Thyroid gland (tissue), 4 donors: ENCODE measurements at places on chromosomes 2 and 18.
A peak's percentile ranks its signal among the peaks of the same experiment; 100 is the strongest.

GRCh38 chr2:232368311-232368731 lies 10.2 kb upstream of the ALPP start:
- DNase-seq, result no peak

GRCh38 chr2:165239230-165239629 lies at the start of gene SCN2A:
TSS of gene SCN2A (plus strand) at chr2:165239414. CDS start at chr2:165295824, 56,410 bp downstream.
- no peak for DNase-seq

DNA sequence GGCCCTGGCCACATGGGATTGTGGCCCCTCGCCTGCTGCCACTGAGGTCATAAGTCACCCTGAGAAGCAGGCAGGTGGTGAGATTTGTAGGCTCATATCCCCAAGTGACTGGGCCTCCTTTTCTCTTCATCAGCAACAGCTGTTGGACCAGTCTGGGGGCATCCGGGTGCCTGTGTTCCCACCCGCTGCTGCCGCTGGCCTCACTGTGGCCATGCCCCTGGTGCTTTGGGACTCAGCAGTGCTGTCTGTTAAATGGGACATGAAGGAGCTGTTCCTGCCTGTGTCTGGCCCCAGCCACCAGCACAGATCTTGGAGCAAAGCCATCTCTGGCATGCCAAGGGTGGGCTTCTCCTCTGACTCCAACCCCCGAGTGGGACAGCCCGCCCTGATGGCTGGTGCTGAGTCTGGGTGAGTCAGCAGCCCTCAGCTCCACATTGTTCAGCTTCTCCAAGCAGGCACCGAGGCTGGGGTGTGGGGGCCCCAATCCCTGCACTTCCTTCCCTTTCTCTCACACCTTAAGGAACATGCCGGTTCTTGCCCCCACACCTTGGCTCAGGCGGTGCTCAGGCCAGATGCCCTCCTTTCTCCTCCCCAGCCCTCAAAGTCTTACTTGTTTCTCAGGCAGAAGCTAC lies 207.9 kb downstream of the GLI2 start:
- no peak for DNase-seq

DNA sequence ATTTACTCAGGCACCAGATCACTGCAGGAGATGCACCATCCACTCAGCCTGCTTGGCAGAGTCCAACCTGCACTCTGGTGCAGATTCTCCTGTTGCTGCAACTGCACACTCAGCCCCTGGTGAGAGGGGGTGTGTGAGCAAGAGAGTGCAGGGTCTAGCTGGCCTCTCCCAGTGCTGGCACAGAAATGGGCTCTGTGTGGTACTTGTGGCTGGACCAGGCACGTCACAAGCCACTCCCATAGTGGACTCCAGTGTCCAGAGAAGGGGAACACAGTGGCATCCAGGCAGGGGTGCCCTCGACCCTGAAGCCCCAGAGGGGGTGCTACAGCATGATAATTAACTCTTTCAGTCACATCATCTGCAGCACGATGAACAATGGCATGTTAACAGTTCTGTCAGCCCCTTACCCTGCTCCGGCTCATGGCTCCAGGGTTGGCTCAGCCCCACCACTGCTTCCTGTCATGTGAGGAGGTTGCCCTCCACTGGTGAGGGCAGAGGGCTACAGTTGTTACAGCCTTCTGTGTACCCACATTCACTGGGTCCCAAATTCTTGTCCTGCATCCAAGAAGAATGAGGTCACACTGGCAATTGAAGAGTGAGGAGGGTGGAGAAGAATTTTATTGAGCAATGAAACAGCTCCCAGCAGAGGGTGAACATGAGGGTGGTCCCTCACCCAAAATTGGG lies 135.7 kb downstream of the EVA1A start:
- no peak for DNase-seq

- DNase-seq, result no peak
These were observed 4.4 kb upstream of the KLHL23 start for GRCh38 chr2:169729274-169729605.

- DNase-seq, result no peak
These were observed 98.5 kb downstream of the DSEL start for GRCh38 chr18:67417864-67418523.

- no peak for DNase-seq
These were observed 393.1 kb upstream of the KCNH7 start for GRCh38 chr2:163231666-163232065.

- no peak for DNase-seq
These were observed 322.3 kb upstream of the VWC2L start for GRCh38 chr2:214088536-214088935.

DNA sequence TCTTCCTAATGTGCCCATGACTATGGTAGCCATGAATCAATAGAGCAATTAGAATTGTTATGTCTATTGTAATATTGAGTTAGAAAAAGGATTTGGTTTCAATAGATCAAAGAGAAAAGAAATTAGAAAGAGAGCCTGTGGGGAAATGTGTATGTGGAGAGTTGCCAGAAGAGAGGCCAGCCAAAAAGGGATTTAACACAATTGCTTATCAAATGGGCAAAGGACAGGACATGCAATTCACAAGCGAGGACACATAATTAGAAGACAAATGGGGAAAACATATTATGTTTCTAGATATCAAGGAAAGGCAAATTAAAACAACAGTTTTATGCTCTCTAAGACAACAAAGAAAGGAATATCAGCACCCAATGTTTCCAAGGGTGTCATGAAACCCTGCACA lies 403.2 kb upstream of the KLHL29 start:
- no peak for DNase-seq

DNA sequence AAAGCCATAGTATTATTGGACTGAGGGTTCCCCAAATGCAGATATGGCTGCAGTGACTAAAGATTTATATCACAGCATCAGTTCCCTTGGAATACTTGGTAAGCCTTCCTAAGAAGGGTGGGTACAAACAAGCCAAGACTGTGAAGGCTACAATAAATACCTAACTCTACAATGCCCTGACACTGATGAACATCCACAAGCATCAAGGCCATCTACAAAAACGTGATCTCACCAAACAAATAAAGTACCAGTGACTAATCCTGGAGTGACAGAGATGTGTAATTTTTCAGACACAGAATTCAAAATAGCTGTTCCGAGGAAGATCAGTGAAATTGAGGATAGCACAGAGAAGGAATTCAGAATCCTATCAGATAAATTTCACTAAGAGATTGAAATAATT lies 254.5 kb downstream of the PARD3B start:
- DNase-seq, result no peak

DNA sequence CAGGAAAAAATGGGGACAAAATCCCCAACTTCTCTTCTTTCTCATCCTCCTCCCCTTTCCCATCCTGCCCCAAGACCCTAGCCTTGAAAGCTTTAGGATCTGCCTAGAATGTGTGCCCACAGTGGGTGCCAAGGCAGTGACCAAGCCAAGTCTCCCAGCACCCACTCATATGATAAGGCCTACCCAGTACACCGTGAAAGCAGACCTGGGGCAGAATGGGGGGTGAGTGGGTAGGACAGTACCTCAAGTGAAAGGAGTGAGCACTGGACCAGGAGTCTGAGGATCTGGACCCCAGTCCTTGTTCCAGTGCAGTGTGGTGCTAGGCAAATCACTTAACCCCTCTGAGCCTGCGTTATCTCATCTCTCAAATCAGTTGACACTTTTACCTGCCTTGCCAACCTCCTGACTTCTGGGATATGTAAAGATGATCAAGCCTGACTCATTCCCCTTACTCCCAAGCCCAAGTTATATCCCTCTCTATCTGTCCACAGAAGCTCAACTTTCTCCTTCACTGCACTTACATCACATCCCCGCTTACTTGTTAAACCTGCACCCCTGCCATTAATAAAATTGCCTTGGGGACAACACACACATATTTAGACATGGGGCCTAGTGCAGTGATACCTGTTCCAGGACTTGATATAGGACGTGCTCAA lies 109.7 kb downstream of the ATL2 start:
- DNase-seq, result no peak

GRCh38 chr2:149225446-149225845 lies 104.9 kb upstream of the LYPD6 start:
- no peak for DNase-seq

GRCh38 chr18:49013961-49014604 lies 63.3 kb upstream of the SMAD7 start:
- DNase-seq, result no peak

GRCh38 chr18:9055185-9055584 lies 47.3 kb upstream of the NDUFV2 start:
- DNase-seq, result no peak

- no peak for DNase-seq
These were observed 56.9 kb downstream of the SLC38A11 start for GRCh38 chr2:164898475-164898874.

- no peak for DNase-seq
These were observed 159.7 kb downstream of the CD226 start for GRCh38 chr18:69787825-69788547.

- no peak for DNase-seq
These were observed 127.8 kb upstream of the SYT4 start for GRCh38 chr18:43405097-43405496.

GRCh38 chr2:196274387-196274809 lies 103.0 kb upstream of the STK17B start:
- peak; percentile 30 for DNase-seq

DNA sequence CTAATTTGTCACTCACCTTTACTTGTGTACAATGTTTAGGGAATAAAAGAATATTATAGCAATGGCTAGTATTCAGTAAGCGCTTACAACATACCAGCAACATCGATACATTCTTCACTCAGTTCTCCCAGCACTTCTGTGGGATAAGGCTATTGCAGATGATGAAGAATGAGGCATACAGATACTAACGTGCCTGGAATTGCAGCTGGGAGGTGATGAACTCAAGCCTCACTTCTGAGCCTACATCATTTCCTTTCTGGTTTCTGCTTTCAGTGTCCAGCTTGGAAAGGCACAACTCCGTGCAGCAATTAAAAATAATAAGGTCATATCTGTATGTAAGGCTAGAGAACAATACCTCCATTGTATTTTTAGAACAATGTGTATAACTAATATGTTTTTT lies 95.4 kb upstream of the AQP4 start:
- no peak for DNase-seq

GRCh38 chr2:10913501-10914271 lies 2.0 kb downstream of the KCNF1 start:
- DNase-seq, result no peak

- DNase-seq, result peak; percentile 48
These were observed 1.1 kb downstream of the ITGAV start for GRCh38 chr2:186590759-186591505.

GRCh38 chr2:44778221-44778654 lies 163.3 kb upstream of the SIX3 start:
- no peak for DNase-seq

GRCh38 chr2:114534116-114535084 lies 92.0 kb downstream of the DPP10 start:
- no peak for DNase-seq

DNA sequence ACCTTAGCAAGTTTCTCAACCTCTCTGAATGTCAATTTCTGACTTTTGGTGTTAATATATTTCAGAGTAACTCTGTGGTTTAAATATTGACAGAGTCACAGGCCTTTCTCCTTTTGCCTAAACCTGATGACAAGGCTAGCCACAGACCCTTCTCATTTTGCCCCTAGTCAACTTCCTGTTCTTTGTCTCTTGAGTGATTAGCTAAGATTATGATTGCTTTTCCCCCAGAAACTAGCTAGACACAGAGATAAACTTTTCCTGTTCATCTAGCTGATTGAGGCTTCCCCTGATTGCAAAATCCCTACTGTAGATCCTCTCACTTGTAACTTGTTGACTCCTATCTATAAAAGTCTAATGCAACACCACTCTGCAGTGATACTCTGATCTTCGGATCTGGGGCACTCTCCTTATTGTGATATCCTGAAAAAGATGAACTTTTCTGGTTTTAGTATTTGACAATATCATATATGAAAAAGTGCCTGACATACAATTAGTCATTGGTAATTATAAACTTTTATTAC lies 241.4 kb downstream of the ZNF385B start:
- DNase-seq, result no peak

DNA sequence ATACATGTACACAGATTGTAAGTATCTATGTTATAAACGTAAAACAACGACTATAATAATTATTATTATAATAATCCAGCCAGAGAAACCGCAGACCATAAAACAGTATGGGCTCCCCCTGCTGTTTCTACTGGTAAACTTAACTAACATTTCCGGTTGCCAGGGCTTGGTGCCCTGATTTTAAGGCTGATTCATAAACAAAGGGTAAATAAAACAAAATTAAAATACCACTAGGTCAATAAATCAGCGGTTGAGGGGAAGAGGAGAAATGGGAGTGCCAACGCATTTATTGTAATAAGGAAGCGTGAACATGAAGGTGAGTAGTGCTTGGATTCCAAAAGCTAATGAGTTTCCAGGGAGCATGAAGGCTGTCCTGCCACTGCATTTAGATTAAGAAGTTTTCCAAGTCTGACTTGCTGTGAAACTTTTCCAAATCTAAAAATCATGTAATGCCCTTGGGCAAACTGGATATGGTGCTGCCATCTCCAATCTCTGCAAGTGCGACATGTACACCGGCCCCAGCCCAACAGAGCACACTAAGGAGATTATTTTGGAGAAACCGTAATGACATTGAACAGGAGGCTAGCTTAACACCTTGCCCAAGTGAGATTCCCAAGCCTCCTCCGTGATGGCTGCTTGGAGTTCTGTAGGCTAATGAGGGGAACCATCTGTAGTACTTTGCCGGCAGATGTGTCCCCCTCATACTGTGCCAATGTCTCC lies 50.7 kb upstream of the HNRNPA3 start:
- no peak for DNase-seq

- DNase-seq, result no peak
These were observed 16.6 kb downstream of the MALT1 start for GRCh38 chr18:58687871-58688308.

GRCh38 chr2:10019174-10019573 lies 24.2 kb upstream of the KLF11 start:
- DNase-seq, result no peak

GRCh38 chr18:46716827-46717226 lies 40.0 kb downstream of the ST8SIA5 start:
- no peak for DNase-seq

GRCh38 chr2:53183581-53183980 lies 584.0 kb upstream of the CHAC2 start:
- no peak for DNase-seq

GRCh38 chr2:217993138-217993537 lies 9.7 kb downstream of the TNS1 start:
- no peak for DNase-seq

GRCh38 chr2:157592948-157593347 lies 35.7 kb downstream of the ACVR1C start:
- DNase-seq, result no peak

- DNase-seq, result no peak
These were observed 120.9 kb downstream of the RNF152 start for GRCh38 chr18:61771861-61772260.

- no peak for DNase-seq
These were observed 240.1 kb upstream of the VRK2 start for GRCh38 chr2:57806449-57806968.
